ENCODE measurements at places on chromosomes 4 and X.

- no peak for DNase-seq
Observed at GRCh38 chr4:77599378-77599777, 6.2 kb upstream of the CXCL13 start.

DNA sequence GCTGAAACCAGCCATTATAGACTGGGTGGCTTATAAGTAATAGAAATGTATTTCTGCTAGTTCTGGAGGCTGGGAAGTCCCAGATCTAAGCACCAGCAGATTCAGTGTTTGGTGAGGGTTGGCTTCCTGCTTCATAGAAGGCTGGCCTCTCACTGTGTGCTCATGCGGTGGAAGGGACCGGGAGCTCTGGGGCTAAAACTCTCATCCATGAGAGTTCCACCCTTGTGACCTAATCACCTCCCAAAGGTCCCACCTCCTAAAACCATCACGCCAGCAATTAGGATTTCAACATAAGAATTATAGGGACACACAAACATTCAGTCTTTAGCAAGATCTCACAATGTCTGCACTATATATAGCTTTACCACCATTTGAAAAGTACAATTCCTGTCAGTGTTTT lies 215.2 kb downstream of the CBR4 start:
- no peak for DNase-seq

DNA sequence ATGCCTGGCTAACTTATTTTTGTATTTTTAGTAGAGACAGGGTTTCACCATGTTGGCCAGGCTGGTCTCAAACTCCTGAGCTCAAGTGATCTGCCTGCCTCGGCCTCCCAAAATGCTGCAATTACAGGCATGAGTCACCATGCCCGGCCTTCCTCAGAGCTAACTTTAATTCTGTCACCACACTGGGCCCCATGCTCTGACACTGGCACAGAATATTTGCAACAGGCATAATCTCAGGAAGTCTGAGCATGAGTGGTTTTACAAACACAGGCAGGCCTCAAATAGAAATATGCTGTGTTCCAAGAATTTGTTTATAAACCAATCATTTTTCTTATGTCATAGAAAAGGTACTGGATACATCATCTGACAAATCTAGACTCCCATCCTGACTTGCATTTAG lies 32.7 kb upstream of the FAM9C start:
- DNase-seq = no peak

DNA sequence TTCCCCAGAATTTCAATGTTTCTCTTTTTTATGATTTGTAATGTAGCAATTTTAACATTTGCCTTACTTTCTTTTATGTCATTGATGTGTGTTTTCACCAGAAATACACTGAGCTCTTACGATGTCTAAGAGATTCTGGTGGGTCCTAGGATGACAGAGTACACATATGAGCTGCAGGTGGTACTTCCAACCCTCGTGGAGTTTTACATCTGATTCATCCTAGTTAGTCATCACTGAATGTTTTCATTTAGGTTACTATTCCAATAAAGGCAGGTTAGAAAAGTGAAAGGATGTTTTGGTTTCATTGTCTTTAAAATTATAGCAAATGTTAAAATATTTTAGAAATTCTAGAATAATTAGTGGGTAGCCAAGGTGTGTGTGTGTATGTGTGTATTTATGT lies 605.9 kb downstream of the ADGRL3 start:
- no peak for DNase-seq

GRCh38 chr4:41264212-41264611 lies 7.5 kb downstream of the UCHL1 start:
- no peak for DNase-seq

DNA sequence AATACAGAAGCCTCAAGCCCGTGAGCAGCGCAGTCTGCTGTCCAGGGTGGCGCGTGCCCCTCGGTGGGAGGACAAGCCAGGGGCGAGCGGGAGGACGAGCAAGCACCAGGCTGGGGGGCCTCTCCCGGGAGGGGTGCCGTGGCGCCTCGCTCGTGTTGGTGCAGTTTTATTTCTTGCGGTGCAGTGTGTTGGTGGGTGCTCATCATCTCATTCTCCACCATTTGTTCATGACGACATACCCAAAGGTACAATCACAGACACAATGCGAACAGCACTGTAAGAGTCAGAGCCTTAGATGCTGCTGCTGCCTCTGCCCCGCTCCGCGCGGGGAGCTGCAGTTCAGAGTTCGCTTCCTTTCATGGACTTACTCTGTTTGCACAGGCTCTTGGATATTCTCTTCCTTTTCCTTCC lies 30.3 kb downstream of the RGS12 start:
- no peak for DNase-seq

GRCh38 chr4:38109896-38110295 lies 149.7 kb downstream of the PTTG2 start:
- no peak for DNase-seq

- DNase-seq = no peak
Observed at GRCh38 chr4:119725688-119726330, 97.2 kb upstream of the PDE5A start.

DNA sequence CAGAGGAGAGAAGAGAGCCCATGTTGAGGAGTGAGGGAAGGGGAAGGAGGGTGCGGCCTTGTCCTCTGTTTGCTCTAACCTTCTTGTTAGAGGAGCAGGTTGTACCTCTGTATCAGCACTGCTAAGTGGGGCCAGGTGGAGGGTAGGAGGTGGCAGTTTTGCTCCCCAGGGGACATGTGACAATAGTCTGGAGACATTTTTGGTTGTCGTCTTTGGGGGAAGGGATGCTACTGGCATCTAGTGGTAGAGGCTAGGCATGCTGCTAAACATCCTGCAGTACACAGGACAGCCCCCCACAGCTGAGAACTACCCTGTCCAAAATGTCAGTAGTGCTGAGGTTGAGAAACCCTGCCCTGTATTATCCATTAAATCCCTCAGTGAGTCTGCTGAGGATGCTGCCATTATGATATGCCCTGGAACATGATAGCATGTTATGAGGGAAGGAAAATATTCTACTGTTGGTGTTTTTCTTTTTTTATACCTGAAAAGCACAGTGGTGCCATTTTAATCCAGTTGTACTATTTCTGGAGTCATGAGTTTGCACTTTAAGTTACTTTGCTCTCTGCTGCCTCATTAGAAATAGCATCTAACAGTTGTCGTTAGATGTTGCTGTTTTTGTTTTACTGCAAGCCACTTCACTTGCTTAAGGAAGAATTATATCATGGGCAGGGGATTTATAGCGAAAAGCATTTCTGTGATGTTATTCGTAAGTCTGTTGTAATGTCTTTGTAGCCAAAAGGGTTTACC lies 90.6 kb downstream of the LRP2BP start:
- DNase-seq = no peak

- DNase-seq = no peak
Observed at GRCh38 chr4:1192493-1193205, 20.3 kb upstream of the SPON2 start.

GRCh38 chr4:26132858-26133257 lies 188.0 kb upstream of the RBPJ start:
- no peak for DNase-seq

DNA sequence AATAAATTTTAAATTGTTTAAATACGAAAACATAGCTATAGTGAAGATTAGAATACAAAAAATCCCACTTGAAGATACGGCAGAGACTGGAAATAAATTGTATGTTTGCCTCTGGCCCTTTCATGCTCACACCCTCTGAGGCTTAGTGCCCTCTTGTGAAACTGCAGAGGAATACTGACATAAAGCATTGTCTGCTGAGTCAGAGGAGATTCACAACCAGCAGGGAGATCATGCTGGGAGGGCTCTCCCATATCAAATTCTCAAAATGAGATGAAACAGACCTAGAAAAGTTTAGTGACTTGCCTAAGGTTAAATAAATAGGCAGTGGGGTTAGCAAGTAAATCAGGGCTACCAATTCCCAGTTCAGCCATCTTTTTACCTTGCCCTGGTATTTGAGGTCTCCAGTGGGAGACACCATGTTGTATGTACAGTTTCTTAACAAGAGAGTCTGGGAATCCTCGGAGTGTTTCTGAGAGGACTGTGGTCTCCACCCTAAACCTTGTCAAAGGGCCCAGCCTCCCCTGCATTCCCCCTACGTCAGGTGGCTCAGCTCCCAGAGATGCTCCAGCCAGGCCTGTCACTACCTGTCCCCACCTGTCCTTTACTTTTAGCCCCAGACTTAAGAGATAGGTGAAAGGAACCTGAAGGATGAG lies 581.4 kb upstream of the DIPK2B start:
- DNase-seq = no peak

GRCh38 chrX:131650637-131651410 lies 107.0 kb downstream of the OR13H1 start:
- no peak for DNase-seq

- DNase-seq = no peak
Observed at GRCh38 chr4:163200727-163201349, 34.1 kb upstream of the NAF1 start.

- no peak for DNase-seq
Observed at GRCh38 chr4:120452001-120452400, 385.4 kb upstream of the MAD2L1 start.

- no peak for DNase-seq
Observed at GRCh38 chrX:25003066-25003849, 12.5 kb downstream of the ARX start.

DNA sequence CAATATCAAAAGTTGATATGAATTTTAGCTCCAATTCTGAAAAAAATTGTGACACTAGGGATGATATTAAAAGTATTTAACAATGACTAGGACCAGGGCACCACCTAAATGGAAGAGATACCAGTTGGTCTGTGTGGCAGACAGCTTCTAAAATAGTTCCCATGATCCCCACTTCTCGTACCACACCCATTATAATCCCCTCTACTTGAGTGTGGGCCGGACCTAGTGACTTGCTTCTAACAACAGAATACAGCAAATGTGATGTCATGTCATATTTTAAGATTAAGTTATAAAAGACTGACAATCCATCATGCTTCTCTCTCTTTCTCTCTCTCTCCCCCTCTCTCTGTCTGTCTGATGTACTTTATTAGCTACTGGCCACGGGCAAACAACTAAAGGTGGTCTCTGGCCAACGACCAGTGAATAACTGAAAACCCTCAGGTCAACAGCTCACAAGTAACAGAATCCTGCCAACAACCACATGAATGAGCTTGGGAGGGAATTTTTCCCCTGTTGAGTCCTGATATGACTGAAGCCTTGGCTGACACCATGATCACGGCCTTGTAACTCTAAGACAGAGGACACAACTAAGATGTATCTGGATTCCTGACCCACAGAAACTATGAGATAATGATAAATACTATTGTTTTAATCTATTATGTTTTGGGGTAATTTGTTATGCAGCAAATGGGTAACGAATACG lies 34.4 kb downstream of the FAM13A start:
- no peak for DNase-seq

GRCh38 chrX:97597954-97598353 lies 714.2 kb downstream of the RPA4 start:
- DNase-seq = no peak

- DNase-seq = no peak
Observed at GRCh38 chr4:41196633-41197332, 17.6 kb downstream of the APBB2 start.

DNA sequence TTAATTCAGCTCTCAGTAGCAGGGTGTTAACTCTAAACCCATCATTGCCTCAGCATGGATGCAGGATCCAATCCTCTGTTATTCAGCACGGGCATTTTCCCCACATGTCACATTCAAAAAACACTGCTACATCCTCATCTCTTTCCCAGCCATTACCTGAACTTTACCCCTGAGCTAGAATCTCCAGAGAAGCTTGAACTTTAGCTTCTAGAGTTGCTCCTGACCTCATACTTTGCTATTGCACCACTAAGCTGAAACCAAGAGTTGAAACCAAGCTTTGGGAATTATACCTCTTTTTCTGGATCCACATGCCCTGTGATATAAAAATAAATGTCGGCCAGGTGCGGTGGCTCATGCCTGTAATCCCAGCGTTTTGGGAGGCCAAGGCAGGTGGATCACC lies 90.7 kb downstream of the SHROOM3 start:
- DNase-seq = no peak

- DNase-seq = no peak
Observed at GRCh38 chr4:178414881-178415446, 972.7 kb upstream of the AGA start.

DNA sequence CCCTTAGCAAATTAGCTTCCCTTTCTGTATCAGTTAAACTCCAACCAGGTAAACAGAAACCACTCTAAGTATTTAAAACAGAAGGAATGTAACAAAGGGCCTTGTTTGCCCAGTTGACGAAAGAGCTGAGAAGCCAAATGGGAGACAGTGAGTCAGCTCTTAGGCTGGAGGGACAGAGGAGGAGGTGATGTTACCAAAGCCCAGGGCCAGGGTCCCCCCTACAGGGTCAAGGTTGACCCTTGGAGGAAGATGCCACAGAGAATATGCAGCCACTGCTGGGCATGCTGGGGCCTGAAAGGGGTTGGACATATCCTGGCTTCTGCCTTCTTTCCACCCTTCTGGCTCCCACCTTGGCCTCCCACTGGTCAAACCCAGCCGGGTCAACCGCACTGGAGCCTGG lies 38.3 kb upstream of the LGI2 start:
- DNase-seq = no peak

DNA sequence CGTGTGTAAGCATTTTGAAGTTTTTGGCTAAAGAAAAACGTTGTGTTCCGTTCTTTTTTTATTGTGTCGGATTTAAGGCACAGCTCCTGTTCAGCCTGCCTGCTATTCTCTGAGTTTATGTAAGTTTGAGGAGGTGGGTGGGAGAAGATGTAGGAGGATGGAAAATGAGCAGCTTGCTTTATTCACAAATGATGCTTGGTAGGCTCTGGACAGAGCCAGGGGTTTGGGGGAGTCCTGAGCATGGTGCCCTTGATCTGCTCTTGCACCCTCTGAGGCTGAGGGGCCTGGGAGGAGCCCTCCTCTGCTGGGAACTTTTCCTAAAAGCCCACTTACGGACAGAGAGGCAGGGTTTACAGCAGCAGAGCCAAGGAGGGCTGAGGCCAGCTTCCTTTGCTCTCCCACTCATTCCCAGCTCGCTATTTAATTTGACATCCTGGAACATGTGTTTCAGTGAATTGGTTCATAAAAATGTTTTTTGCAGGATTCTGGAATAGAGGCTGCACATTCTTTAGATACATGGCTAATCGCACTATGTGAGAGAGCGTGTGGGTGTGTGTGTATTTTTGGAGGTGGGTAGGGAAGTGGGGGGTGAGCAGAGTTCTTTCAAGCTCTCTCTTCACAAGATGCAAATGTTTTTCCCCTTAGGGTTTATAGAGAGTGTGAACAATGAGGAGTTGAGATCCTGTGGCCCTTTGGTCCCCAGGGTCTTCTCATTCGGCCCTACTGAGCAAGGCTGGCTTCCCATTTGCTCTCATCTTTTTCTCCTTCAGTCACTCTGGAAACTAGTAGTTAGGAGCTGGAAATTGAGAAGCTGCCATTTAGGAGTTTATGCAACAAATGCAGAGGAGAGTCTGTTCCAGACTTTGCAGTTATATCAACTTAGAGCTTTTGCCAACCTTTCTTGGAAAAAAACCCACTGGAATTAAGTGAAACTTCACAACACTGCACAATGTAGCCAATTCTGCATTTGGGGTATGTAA lies 32.1 kb downstream of the TMEM131L start:
- no peak for DNase-seq

GRCh38 chr4:10872833-10873517 lies 188.4 kb upstream of the CLNK start:
- DNase-seq = no peak

- no peak for DNase-seq
Observed at GRCh38 chr4:147780137-147780777, 48.4 kb downstream of the ARHGAP10 start.

GRCh38 chr4:102362922-102363432 lies 17.7 kb upstream of the SLC39A8 start:
- DNase-seq = no peak

Measured in stimulated activated CD8-positive, alpha-beta memory T cell treated with anti-CD3 and anti-CD28 coated beads, Interleukin-4, amount 100 ng/mL, for 1 hour (primary cell).